ENCODE measurements at places on chromosomes 6 and 20.

- no peak for DNase-seq
These were observed 19.4 kb downstream of the CDS2 start for GRCh38 chr20:5146099-5146668.

- DNase-seq = no peak
These were observed 29.4 kb downstream of the GLO1 start for GRCh38 chr6:38673397-38674165.

DNA sequence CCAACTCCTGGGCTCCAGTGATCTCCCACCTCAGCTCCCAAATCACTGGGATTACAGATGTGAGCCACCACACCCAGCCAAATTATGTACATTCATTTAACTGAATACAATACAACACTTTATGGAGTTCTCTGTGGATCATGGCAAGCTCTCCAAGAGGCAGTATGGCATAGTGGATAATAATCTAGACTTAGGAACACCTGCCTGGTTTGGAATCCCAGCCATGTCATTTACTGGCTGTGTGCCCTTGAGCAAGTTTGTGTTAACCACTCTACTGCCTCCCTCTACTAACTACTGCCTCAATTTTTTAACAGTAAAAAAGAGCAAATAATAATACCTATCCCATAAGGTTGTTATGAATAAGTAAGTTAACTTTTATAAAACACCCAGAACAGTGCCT, 1.9 kb upstream of the ETV7 start:
- no peak for DNase-seq

DNA sequence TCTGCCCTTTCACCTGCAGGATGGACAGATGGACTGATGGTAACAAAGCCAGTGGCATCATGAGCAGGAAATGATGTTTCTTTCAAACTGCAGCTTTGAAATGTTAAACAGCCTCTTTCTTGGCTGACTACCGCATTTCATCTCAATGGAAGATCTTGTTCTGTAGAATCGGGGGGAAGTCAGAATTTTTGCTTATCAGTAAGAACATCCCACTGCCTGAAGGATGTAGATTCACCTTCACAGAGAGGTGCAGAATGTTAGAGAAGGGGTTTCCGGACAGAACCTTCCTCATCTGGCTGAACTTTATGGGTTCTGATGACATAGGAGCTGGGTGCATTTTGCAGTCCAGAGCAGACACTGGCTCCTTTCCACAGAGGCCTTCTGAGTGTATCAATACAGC, 32.7 kb downstream of the GGTLC1 start:
- DNase-seq = no peak

- DNase-seq = no peak
These were observed 20.7 kb downstream of the CGA start for GRCh38 chr6:87074101-87074621.

Measured in 8988T (cell line).